T-cell (primary cell): ENCODE measurements at places on chromosomes 4 and X. TPM values are rescaled to one million over a fixed set of nuclear protein-coding genes. Genes with fewer than 3 reads are reported as not detected.

P2RY8 gene
- total RNA-seq: 185 TPM

CDS1 gene
- 0.48 TPM for total RNA-seq

PABPC1L2B gene
- not detected for total RNA-seq

PNMA3 gene
- 15.2 TPM for total RNA-seq

RBMX2 gene
- 20.2 TPM for total RNA-seq

ESX1 gene
- total RNA-seq: not detected

TMPRSS11B gene
- not detected for total RNA-seq

UNC5C gene
- total RNA-seq: not detected

- no peak for DNase-seq
Observed at GRCh38 chrX:149453030-149453429, 52.1 kb downstream of the IDS start.

- DNase-seq: no peak
Observed at GRCh38 chr4:81042578-81043365, 12.3 kb downstream of the BMP3 start.

DNA sequence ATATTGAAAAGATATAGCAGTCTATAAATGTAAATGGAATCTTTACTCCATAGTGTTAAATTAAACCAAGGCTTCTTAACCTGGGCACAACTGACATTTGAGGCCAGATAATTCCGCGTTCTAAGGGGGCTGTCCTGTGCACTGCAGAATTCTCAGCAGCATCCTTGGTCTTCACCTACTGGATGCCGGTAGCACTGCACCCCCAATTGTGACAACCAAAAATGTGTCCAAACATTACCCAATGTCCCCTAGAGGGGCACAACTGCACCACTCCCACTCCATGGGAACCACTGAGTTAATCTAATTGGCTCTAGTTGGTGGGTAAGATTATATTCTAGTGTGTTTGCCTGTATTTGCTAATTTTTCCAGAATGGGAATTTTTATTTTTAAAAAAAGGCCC lies 16.6 kb downstream of the AP1S2 start:
- DNase-seq: no peak

DNA sequence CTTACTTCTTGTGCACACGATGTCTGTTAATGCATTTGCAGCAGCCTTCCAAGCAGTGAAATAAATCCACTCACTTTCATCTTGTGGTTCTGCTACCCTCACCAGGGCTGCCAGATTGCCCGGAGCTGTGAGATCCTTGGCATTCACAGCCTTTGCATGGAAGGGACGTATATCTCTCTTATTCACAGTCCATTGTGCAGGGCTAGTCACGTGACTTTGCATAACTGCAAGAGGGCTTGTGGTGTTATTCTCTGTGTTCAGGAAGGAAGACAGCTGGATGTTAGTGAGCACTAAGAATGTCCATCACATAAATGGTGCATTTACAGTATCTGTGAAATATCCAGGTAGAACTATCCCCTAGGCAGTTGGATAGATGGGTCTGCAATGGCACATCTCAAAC lies 96.5 kb upstream of the BEND4 start:
- no peak for DNase-seq

DNA sequence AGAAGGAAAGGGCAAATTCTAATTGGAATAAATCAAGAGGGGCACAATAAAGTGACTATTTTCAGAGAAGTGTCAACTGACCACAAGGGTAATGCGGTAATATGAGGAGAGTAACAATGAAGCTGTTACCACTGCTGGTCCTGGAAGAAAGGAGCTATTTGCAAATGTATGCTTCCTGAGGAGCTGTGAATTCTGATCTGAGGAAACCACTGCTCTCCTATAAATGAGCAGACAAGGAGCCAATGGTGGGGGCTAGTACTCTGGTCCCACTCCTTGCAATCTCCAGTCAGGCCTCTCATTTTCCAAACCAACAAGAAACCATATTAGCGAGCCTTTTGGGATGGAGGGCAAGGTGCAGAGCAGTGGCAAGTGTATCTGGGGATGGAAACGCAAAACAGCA lies 770.2 kb downstream of the FSTL5 start:
- no peak for DNase-seq

DNA sequence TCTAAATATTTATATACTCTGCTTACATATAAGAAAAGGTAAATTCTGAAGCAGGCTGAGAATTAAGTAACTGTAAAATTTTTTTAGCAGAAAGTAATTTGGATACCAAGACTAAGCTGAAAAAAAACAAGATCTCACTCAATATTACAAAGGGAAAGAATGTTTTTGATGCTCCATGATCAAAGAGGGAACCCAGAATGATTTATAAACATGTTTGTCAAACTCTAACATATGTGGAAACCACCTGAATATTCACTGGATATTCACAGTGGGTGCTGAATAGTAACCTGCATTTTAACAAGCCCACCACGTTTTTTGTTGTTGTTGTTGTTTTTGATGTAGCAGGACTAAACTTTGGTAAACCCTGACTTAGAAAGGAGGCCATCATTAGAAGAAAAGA lies 324.9 kb upstream of the GATB start:
- DNase-seq: no peak

GRCh38 chrX:135287266-135287823 lies 21.9 kb upstream of the ETDC start:
- no peak for DNase-seq

DNA sequence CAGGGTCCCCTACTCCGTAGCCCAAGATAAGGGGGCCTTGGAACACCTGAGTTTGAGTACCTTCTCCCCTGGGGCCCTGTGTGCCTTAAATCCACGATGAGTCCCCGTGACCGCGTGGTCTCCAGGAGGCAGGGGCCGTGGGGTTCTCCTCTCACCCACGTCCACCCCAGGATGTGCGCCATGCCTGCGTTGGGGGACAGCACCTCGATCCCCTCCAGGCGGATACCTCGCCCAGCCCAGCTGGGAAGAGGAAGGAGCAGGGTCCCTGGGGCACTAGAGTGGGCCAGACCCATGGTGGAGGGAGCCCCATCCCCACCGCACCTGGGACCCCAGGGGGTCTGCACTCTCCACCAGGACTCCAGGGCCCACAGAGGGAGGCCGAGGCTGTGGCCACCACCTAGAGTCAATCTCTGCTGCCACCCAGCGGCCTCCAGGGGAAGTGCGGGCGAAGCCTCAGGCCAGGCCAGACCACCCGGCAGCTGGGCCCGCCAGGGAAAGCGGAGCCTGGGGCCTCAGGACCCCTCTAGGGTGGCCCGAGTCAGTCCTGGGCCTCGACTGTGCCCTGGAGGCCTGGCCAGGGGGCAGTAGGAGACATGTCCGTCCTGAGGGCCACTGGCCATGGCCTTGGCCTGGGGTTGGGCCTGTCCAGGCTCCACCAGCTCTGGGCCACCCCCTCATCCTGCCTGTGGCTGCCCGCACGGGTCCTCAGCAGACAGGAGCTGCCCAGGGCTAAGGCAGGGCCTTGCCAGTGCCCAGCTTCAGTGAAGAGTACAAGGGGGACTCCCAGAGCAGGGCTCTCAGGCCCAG lies 55.0 kb downstream of the FAM53A start:
- peak; percentile 41 for DNase-seq

GRCh38 chr4:37770016-37770415 lies 56.5 kb upstream of the PGM2 start:
- DNase-seq: no peak

DNA sequence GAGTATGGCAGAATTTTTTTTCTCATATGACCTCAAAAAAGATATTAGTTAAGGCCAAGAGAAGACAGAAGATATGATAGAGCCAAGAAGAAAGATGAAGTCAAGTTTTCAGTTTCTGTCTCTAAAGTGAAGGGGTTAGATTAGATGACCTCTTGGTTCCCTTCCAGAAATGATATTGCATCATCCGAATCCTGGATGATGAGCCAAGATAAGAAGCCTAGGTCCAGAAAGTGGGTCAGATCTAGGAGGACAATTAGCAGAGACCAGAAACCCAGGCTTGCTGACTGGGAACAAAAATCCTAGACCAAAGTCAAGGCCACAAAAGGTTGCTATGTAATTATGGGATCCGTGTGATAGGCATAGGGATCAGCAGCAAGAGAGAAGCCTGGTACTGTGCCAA lies 20.2 kb downstream of the SATL1 start:
- DNase-seq: no peak

- DNase-seq: no peak
Observed at GRCh38 chr4:22428441-22428840, 87.4 kb downstream of the ADGRA3 start.

- DNase-seq: no peak
Observed at GRCh38 chr4:100841911-100842310, 324.1 kb upstream of the EMCN start.

GRCh38 chrX:40167233-40167849 lies 69.6 kb upstream of the BCOR start:
- no peak for DNase-seq

DNA sequence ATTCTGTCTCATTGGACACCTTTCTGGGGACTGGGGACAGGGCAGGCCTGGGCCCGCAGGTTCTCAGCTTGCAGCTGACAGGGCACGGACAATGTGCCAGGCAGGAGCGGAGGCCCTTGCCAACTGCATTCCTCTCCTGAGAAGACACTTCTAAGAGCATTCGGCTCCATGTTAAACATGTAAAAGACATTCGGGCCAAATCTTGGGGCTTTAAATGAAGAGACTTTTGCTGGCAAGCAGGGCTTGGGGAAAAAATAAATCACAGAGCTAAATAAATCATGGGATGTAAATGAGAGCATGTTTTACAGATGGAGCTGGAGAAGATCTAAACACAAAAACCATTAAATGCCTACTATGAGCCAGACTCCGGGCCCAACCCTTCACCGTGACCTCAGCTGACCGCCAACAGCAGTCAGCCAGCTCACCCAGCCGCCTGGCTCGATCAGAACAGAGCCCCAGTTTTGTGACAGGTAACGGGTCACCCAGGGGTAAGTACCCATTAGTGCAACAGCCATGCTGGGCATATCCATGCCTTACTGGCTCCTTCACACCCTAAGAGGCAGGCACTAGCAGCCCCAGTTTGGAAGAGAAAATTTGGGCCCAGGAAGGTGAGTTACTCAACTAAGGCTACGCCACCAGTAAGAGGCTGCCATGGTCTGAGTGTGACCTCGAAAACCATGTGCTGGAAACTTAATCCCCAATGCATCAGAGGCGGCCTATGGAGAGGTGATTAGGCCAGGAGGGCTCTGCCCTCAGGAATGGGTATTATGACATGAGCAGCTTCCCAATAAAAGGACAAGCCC lies 14.7 kb downstream of the WDR1 start:
- no peak for DNase-seq

DNA sequence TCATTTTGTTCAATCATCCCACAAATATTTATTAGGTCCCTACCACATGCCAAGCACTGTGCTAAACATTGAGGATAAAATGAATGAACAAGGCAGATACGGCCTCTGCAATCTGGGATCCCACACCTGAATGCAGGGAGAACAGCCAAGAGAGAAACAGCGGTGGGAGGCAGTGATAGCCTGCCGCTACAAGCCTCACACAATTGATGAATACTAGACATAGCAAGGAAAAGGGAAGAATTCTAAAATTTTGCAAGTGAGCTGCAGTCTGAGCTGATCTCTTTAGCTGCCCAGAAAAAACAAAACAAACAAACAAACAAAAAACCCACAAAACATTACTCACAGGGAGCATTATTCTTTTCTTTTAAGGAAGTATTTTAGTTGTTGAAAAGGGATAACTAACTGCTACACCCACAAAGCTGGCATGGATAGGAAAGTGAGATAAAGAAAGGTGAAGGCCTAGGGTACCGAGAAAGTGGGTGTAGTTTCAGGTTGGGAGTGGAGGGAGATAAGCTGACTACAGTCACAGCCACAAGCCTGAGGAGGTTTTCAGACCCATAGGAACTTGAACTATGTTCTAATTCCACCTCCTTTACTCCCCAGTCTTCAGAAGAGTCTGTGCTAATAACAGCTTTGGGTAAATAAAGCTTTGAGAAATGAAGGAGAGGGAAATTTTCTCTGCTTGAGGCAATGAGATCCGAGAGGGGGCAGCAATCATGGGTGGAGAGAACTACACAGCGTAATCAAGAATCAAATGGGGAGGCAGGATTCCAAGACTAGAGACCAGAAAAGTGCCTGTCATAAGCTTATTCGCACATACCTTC lies 85.4 kb downstream of the SH3RF1 start:
- DNase-seq: no peak

GRCh38 chrX:20951016-20951810 lies 423.0 kb upstream of the CNKSR2 start:
- no peak for DNase-seq

- no peak for DNase-seq
Observed at GRCh38 chr4:139814323-139815015, 148.8 kb downstream of the MGST2 start.
